Testis (tissue), 5 donors: ENCODE measurements at places on chromosomes 2 and 18. TPM values are rescaled to one million over a fixed set of nuclear protein-coding genes. Genes with fewer than 3 reads are reported as not detected.

GRCh38 chr18:24026457-24026856 lies 11.9 kb downstream of the TTC39C start:
- H3K27ac ChIP-seq, result no peak overlapping the region
- no peaks in the 10 kb centered on the region for H3K36me3 ChIP-seq
- no peaks in the 10 kb centered on the region for H3K27me3 ChIP-seq
- no peak for DNase-seq
- peaks cover under 1% of the 10 kb centered on the region for H3K4me1 ChIP-seq

DNA sequence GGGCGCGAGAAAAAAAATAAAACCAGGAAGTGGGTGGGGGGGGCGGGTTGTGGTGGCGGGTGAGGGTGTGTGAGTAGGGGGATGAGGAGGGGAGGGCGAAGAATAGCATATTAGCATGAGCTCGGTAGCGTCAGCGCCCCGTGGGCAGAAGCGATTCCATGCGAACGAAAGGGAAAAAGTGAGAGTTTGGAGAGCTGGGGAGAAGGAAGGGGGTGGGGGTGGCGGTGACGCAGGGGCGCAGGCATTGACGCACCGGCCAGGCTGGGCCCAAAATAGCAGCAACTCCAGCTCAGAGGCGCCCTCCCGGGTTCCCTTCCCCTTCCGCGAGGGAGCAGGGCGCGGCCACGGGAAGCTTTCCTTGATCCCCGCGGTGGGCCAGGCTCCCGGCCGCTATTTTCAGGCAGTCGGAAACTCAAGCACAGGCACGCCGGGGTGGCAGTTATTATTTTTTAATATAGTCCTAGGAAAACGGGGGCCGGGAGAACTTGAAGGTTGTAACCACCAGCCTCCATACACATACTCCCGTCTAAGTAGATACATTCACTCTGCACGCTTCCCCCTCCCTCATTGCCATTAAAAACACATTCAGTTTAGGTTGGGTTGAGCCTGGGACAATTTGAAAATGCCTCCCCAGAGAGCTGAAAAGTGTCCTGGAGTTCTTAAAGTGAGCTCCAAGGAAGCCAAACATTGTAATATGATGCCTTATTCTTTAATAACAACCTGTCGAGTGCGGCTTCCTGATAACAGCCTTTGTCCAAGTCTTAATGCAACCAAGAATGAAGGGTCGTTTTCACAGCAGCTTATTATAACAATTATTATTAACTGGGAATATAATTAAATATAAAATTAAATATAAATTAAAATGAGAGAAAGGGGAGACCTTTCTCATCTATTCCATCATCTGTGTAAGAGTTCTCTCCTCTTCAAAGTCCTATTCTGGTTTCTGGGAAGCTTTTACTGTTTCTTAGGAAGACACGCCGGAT lies 2.3 kb upstream of the NR4A2 start:
- peak overlapping the region; percentile 98 for H3K27ac ChIP-seq
- H3K4me3 ChIP-seq, result peak overlapping the region; percentile 69
- no peaks in the 10 kb centered on the region for H3K27me3 ChIP-seq
- peak; percentile 91 for DNase-seq

DNA sequence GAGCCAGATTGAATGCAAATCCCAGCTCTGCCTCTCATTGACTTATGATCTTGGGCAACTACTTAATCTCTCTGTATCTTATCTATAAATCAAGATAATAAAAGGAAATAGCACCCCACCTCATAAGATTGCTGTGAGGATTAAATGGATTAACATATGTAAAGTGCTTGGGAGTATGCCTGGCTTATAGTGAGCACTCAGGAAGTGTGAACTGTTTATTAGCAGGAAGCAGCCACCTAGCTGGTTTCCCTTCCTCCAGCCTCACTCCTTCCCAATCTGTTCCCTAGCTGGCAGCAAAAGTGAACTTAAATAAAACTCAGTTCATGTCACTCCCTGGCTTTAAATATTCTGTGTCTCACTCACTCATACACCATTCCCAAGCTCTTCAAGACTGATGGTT lies 526.6 kb upstream of the PKDCC start:
- no peak overlapping the region for H3K27ac ChIP-seq
- H3K36me3 ChIP-seq, result no peaks in the 10 kb centered on the region
- no peak overlapping the region for H3K4me3 ChIP-seq
- DNase-seq, result no peak

The ST3GAL5 gene
- total RNA-seq, result 38.3 TPM

- H3K4me3 ChIP-seq, result no peak overlapping the region
- H3K4me1 ChIP-seq, result no peaks in the 10 kb centered on the region
- no peaks in the 10 kb centered on the region for H3K27me3 ChIP-seq
- DNase-seq, result no peak
These were observed 440.9 kb upstream of the UBE2E3 start for GRCh38 chr2:180539541-180539940.

The RBFA gene
- 57.0 TPM for total RNA-seq

DNA sequence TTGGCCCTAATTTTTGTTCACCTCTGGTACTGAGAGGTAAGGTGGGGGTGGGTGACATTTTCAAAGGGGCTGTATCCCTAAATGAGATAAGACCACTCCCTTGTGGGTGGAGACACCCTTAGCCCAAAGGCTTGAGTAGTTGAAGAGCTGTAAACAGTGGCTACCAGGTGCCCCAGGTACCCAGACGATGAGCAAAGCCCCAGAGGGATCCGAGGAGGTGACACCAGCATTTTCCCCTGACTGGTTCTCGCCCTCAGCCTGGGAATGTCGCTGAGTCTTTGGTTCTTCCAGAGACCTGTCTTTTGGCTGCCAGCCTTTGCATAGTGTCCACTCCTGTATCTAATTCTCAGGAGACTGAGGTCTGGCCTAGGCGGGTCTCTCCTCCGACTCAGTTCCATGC lies 36.5 kb downstream of the RRM2 start:
- no peak overlapping the region for H3K27ac ChIP-seq
- H3K4me1 ChIP-seq, result no peaks in the 10 kb centered on the region
- no peaks in the 10 kb centered on the region for H3K27me3 ChIP-seq

- DNase-seq, result no peak
- no peaks in the 10 kb centered on the region for H3K27me3 ChIP-seq
- no peaks in the 10 kb centered on the region for H3K4me1 ChIP-seq
These were observed 96.8 kb upstream of the MBOAT2 start for GRCh38 chr2:9100080-9100876.

DNA sequence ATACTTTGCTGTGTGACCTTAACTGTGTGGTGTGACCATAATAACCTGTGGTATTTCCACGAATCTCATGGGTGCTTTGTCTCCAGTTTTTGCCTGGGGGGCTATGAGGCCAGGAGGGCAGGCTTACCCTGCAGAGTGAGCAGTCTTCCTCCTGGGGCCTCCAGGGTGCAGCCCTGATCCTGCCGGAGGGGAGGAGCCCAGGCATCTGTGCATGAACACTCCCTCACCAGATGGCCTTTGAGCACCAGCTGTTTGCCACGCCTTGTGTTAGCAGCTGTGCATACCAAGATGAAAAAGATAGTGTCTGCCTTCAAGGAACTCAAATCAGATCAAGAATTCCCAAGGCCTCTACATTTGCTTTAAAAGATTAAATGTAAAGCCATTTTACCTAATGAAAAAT lies 75.0 kb upstream of the RBM44 start:
- H3K27ac ChIP-seq, result no peak overlapping the region
- H3K4me3 ChIP-seq, result no peak overlapping the region
- no peak for DNase-seq
- H3K4me1 ChIP-seq, result peaks cover 3% of the 10 kb centered on the region
- no peaks in the 10 kb centered on the region for H3K36me3 ChIP-seq

GRCh38 chr2:103346780-103347179 lies 584.9 kb downstream of the TMEM182 start:
- no peaks in the 10 kb centered on the region for H3K27me3 ChIP-seq
- no peaks in the 10 kb centered on the region for H3K4me1 ChIP-seq
- DNase-seq, result no peak
- H3K36me3 ChIP-seq, result no peaks in the 10 kb centered on the region
- no peak overlapping the region for H3K4me3 ChIP-seq

GRCh38 chr2:127485051-127485693 lies 41.1 kb downstream of the IWS1 start:
- no peak overlapping the region for H3K27ac ChIP-seq
- H3K36me3 ChIP-seq, result no peaks in the 10 kb centered on the region

The TCF23 gene
- total RNA-seq, result 5.5 TPM

The CYP27C1 gene
- 0.55 TPM for total RNA-seq

The CROCC2 gene
- 0.43 TPM for total RNA-seq

DNA sequence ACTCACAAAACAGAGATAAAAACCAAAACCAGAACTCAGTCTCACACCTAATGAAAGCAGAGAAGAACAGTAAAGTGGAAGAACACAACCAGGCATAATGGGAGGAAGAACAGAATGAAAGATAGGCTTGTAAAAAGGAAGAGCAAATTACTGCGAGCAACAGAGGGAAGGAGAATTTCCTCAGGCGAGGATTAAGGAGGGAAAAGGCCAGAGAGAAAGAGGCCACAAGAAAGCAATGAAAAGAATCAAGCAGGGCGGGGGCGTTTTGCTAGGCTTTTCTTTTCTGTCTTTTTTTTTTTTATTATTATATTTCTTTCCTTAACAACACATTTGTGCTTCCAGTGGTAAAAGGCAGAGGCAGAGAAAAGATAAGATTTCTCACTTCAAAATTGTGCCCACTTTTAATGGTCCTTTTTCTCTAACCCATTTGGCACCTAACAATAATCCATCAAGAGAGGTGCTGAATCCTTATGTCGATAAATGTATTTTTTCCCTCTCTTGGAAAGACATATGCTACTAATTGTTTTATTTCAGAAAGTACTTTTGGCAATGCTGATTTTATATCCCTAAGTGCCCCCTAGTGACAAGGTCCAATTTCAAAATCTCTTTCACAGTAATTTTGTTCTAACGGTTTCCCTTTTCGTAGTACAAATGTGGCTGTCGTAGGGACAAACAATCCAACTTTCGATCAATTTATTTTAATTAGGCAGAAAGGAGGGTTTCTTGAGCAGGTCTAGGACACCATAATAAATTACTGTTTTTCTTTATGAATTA lies 138.7 kb upstream of the AQP4 start:
- no peaks in the 10 kb centered on the region for H3K27me3 ChIP-seq
- peaks cover 7% of the 10 kb centered on the region for H3K4me1 ChIP-seq
- no peak overlapping the region for H3K27ac ChIP-seq
- no peaks in the 10 kb centered on the region for H3K36me3 ChIP-seq
- no peak overlapping the region for H3K4me3 ChIP-seq

DNA sequence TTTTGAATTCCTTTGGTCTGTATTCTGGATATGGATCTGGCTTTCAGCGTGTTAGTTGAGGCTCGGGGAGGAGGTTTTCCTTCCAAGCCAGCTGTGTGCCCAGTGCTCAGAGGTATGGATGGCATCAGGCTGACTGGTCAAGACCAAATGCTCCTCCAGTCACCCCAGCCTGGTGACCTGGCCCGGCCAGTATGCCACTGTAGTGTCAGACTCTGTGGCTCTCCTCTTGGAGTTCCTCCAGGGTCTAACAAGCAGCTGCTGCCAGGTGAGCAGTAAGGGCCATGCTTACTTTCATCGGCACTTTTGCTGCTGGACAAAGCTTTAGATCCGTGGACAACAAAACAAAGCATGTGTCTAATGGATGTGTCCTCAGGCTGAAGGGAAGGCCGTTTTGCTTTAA lies 44.1 kb downstream of the CABLES1 start:
- no peaks in the 10 kb centered on the region for H3K36me3 ChIP-seq
- no peaks in the 10 kb centered on the region for H3K4me1 ChIP-seq
- H3K4me3 ChIP-seq, result no peak overlapping the region
- no peak for DNase-seq
- no peaks in the 10 kb centered on the region for H3K27me3 ChIP-seq
- H3K27ac ChIP-seq, result no peak overlapping the region

DNA sequence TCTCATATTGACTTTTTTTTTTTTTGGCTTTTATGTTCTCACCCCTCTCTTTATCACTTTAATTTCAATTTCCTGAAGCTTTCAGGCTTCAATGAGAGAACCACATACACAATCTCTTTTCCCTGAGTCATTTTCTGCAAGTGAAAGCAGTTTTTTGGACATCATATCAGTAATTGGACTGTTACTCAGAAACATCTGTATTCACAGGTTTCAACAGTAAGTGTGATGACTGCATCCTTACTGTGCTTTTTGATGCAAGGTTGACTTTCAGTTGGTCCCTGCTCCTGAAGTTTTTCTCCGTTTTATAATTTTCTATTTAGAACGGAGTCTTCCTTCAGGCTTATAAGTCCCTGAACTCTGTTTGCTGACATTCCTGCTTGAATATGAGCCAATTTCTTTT lies 70.5 kb upstream of the CCBE1 start:
- H3K4me3 ChIP-seq, result no peak overlapping the region
- H3K36me3 ChIP-seq, result no peaks in the 10 kb centered on the region
- H3K4me1 ChIP-seq, result no peaks in the 10 kb centered on the region
- H3K27me3 ChIP-seq, result no peaks in the 10 kb centered on the region

DNA sequence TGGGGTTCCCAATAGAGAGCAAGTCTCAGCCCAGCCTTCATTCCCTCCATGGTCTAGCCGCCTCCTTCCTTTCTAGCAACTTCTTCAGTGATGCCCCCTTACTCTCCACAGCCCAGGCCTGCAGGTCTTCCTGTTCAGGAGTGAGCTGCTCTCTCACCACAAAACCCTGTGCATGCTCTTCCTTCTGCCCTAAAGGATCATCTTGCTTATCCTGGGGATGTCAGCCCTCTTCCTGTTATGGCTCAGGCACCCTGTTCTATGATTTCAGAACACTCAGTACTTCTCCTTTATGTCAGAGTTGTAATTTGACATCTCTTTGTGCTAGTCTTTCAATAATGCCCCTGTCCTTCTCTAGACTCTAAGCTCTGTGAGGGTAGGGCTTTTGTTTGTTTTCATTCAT lies 19.4 kb downstream of the TMEM178A start:
- no peak for DNase-seq
- no peaks in the 10 kb centered on the region for H3K36me3 ChIP-seq
- H3K4me3 ChIP-seq, result no peak overlapping the region
- H3K27me3 ChIP-seq, result no peaks in the 10 kb centered on the region
- no peaks in the 10 kb centered on the region for H3K4me1 ChIP-seq

- H3K4me1 ChIP-seq, result no peaks in the 10 kb centered on the region
- H3K36me3 ChIP-seq, result no peaks in the 10 kb centered on the region
- H3K4me3 ChIP-seq, result no peak overlapping the region
- H3K27ac ChIP-seq, result peak overlapping the region; percentile 20
- peak; percentile 4 for DNase-seq
- H3K27me3 ChIP-seq, result no peaks in the 10 kb centered on the region
These were observed 138.7 kb downstream of the PTGR3 start for GRCh38 chr18:75070235-75070624.

The ICOS gene
- 0.16 TPM for total RNA-seq

- DNase-seq, result no peak
- H3K36me3 ChIP-seq, result no peaks in the 10 kb centered on the region
- H3K27ac ChIP-seq, result no peak overlapping the region
- no peaks in the 10 kb centered on the region for H3K27me3 ChIP-seq
- H3K4me3 ChIP-seq, result no peak overlapping the region
- H3K4me1 ChIP-seq, result no peaks in the 10 kb centered on the region
These were observed 77.1 kb upstream of the SEC11C start for GRCh38 chr18:59062643-59063006.

DNA sequence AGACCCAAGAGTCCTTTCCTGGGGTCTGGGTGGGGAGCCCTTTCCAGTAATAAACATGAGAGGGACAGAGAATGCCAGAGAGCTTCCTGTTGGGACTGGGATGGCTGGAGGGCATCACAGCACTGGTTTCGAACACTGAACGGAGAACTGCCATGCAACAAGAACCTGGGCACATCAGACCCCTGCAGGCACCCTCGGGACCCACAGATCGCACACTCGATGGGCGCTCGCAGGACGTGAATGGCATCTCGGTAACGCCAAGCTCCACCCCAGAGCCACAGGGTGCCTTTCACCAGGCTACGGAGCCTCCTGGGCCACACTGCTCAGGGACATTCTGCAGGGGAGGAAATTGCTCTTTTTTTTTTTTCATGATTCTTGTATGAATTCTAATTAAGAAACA lies 25.1 kb downstream of the SLC66A2 start:
- no peak overlapping the region for H3K4me3 ChIP-seq
- peak; percentile 8 for DNase-seq
- no peaks in the 10 kb centered on the region for H3K27me3 ChIP-seq
- H3K4me1 ChIP-seq, result no peaks in the 10 kb centered on the region
- H3K27ac ChIP-seq, result no peak overlapping the region
